Liver (tissue), 10 donors: ENCODE measurements at places on chromosomes 5 and 9. TPM values are rescaled to one million over a fixed set of nuclear protein-coding genes. Genes with fewer than 3 reads are reported as not detected.

The STPG3 gene
- total RNA-seq: not detected

- peaks cover 13% of the 10 kb centered on the region for H3K4me1 ChIP-seq
- no peak for DNase-seq
- H3K27me3 ChIP-seq: no peaks in the 10 kb centered on the region
- peaks cover 8% of the 10 kb centered on the region for H3K36me3 ChIP-seq
Measured at GRCh38 chr5:157750320-157750719, 6.8 kb downstream of the LSM11 start.

The HAPLN1 gene
- not detected for total RNA-seq

- DNase-seq: no peak
- no peak overlapping the region for H3K27ac ChIP-seq
- peaks cover 1% of the 10 kb centered on the region for H3K4me1 ChIP-seq
Measured at GRCh38 chr5:96857924-96858323, 18.4 kb upstream of the ERAP2 start.

DNA sequence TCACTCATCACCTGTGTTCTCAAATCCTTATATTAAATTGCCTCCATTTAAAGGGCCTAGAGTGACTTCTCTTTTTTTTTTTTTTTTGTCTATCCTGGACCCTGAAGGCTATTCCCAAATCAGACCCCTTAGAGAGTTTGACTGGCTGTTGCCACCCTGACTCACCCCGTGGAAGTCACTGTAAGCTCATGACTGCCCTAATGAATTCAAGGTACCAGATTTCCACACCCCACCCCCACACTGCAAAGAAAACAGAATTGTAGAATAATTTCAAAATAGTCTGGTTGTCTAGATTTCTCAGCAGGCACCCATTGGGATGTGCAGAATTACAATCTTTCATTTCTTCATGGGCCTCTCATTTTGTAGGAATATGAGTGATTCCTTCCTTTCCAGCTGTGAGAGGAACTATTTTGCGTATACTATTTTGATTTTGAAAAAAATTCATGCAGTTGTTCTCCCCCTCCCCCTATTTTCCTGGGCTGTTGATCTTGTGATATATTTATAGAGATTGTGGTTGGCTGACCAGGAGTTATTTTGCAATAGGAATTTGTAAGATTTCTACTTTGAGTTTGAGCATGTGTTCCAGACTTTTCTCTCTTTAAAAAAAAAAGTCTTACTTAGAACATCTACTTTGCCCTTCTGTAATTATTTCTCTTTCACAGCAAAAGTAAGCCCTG is 79.1 kb downstream of the ZNF618 start:
- peak overlapping the region; percentile 51 for H3K27ac ChIP-seq
- no peak for DNase-seq
- H3K4me3 ChIP-seq: no peak overlapping the region
- H3K36me3 ChIP-seq: no peaks in the 10 kb centered on the region
- H3K27me3 ChIP-seq: no peaks in the 10 kb centered on the region

The HSPB3 gene
- not detected for total RNA-seq

GRCh38 chr5:128455841-128456361 is 82.1 kb downstream of the FBN2 start:
- no peaks in the 10 kb centered on the region for H3K27me3 ChIP-seq
- H3K4me3 ChIP-seq: no peak overlapping the region
- no peak overlapping the region for H3K27ac ChIP-seq
- H3K4me1 ChIP-seq: no peaks in the 10 kb centered on the region

The ZNF618 gene
- total RNA-seq: 6.5 TPM

DNA sequence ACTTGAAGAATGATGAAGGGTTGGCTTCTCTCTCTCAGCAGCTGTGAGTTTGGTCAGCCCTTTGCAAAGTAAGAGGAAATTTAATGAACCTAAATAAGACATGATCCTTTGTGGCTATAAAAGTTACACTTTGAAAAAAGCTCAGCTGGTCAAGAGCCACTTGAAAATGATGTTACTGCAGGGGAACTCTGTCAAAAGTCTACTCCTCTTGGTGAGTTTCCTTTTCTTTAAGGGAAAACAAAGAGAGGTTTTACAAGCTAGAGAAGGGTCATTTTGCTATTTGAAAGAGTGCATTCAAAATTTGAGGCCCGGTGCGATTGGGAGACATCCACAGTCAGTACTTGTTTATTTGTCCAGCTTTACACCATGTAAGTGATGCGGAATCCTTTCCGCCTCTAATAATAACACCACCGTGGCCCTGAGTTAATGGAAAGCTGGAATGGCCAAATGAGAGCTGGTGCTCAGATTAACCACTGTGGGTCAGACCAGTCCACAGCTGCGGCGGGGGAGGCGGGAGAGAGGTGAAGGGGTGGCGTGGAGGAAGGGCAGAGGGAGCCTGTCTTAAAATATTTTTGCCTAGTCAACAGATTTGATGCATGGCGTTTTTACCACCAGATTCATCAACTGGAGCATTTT is 404.0 kb downstream of the TLE4 start:
- H3K27ac ChIP-seq: no peak overlapping the region
- no peaks in the 10 kb centered on the region for H3K36me3 ChIP-seq
- no peaks in the 10 kb centered on the region for H3K27me3 ChIP-seq

The MAP1B gene
- total RNA-seq: 0.93 TPM

The TAF11L10 gene
- total RNA-seq: not detected

GRCh38 chr9:127569886-127570401 is 42.1 kb upstream of the STXBP1 start:
- H3K4me1 ChIP-seq: peaks cover 34% of the 10 kb centered on the region
- H3K27ac ChIP-seq: peak overlapping the region; percentile 75
- H3K27me3 ChIP-seq: no peaks in the 10 kb centered on the region
- no peaks in the 10 kb centered on the region for H3K36me3 ChIP-seq
- no peak overlapping the region for H3K4me3 ChIP-seq
- no peak for DNase-seq

DNA sequence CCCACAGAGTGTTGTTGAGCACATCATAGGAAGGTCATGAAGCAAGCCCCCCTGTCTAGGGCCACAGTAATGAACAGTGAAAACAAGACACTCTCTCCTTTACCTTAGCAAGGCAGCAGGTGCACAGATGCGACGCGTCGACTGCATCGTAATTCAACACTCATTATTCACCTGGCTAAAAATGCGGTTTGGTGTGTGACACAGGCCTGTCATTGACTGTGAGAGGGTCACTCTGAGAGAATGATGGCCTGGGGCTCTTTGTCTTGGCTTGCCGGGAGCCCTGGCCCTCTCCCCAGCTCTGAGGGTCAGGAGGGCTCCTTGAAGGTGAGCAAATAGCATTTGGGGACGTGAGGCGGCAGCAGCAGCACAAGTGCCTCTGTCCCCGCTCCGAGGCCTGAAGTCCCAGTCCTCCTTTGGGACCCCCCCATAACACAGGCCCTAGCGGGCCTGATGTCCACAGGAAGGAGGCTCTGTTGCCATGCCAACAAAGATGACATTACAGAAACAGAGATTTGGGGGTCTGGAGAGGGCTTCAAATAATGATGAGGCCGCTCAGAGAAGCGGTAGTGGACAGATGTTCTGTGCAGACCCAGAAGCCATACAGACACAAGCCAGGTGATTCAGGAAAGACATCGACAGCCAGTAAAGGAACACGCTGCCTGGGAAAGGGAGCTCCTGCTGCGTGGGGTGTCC is 46.7 kb downstream of the SHB start:
- peaks cover 91% of the 10 kb centered on the region for H3K4me1 ChIP-seq
- H3K36me3 ChIP-seq: no peaks in the 10 kb centered on the region
- DNase-seq: no peak

DNA sequence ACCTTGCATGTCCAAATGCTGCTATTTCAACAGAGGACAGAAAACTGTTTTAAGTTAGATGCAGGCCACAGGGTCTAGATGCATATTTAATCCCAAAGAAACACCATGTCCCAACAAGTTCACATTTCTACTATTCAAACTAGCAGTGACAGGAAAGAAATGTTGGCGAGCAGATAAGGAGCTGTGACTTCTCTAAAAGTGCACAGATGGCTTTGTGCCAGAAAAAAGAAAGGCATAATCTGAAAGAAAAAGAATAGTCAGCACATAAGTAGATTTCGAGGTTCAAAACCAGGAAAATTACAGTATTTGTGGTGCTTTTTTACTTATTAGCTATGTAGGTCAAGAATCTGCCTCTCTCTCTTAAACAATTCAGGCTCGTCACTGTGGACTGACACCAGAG is 178.3 kb downstream of the DNAH5 start:
- H3K4me3 ChIP-seq: no peak overlapping the region
- DNase-seq: no peak
- H3K27ac ChIP-seq: no peak overlapping the region
- H3K4me1 ChIP-seq: no peaks in the 10 kb centered on the region
- no peaks in the 10 kb centered on the region for H3K36me3 ChIP-seq
- no peaks in the 10 kb centered on the region for H3K27me3 ChIP-seq

- no peaks in the 10 kb centered on the region for H3K4me1 ChIP-seq
- no peak for DNase-seq
- no peaks in the 10 kb centered on the region for H3K27me3 ChIP-seq
- H3K4me3 ChIP-seq: no peak overlapping the region
- H3K27ac ChIP-seq: no peak overlapping the region
Measured at GRCh38 chr5:17412760-17413671, 85.0 kb upstream of the TAF11L2 start.

DNA sequence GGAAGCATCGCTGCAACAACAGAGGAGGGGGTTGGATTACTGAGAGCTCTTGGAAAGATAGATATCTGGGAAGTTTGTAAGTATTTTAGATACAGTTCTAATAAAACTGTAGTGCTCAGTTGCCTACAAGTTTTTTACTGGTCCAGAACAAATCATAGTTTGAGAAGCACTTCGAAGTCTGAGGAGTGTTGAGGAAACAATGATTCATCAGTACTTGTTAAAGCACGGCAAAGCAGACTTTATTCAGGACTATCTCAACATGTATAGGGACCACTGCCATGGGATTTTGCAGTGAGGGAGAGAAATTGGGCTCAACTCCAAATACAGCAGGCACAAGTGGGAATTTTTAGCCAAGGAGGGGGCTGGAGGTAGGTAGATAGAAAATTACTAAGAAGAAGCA is 25.3 kb upstream of the RECK start:
- no peaks in the 10 kb centered on the region for H3K4me1 ChIP-seq
- no peak overlapping the region for H3K4me3 ChIP-seq
- no peaks in the 10 kb centered on the region for H3K27me3 ChIP-seq
- H3K27ac ChIP-seq: no peak overlapping the region

The GNG10 gene
- total RNA-seq: 20.2 TPM

DNA sequence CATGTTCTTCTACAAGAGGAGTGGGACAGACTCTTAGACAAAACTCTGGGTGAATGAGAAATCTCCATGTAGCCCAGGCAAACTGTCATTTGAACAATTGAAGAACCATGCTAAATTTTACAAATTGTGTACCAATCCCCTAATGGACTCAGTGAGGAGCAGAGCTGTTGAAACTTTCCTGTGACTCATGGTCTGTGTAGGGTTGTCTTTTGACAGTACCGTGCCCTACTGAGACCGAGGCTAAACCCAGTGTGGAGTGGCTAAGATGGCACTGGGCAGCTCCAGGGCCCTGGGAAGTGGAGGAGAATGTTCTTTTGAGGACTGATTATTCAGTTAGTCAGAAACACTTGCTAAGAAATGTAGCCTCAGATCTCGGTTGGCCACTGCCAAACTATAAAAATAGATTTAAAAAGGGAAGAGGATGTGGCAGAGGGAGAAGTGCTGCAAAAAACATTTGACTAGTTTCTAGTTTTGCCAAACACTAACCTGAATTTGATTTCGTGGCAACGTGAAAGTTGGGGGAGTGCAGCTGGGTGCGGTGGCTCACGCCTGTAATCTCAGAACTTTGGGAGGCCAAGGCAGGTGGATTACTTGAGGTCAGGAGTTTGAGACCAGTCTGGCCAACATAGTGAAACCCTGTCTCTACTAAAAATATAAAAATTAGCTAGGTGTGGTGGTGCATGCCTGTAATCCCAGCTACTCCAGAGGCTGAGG is 24.7 kb downstream of the POU4F3 start:
- no peak for DNase-seq
- H3K36me3 ChIP-seq: no peaks in the 10 kb centered on the region
- no peak overlapping the region for H3K27ac ChIP-seq
- no peaks in the 10 kb centered on the region for H3K4me1 ChIP-seq

The MARCOL gene
- total RNA-seq: not detected

The ADAMTS6 gene
- 0.92 TPM for total RNA-seq

DNA sequence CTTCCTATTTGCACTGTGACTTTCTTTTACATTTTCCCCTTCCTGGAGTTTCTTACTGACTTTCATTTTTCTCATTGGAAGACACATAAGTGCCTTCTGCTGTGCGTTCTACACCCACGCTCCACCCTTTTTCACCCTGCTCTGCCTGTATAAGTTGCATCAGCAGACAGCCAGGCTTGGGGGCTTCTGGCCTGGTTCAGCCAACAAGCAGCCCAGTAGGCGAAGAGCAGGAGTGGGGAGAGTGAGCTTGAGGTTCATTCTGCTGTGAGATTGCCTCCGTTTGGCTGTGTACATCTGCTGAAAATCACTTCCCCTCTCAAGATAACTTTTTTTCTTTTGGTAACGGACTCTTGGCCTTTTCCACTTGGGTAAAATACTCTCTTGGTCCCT is 38.4 kb downstream of the RASGRF2 start:
- no peaks in the 10 kb centered on the region for H3K27me3 ChIP-seq
- no peak overlapping the region for H3K4me3 ChIP-seq
- H3K4me1 ChIP-seq: no peaks in the 10 kb centered on the region
- DNase-seq: no peak
- H3K36me3 ChIP-seq: no peaks in the 10 kb centered on the region

The WNT8A gene
- not detected for total RNA-seq

- no peaks in the 10 kb centered on the region for H3K36me3 ChIP-seq
- DNase-seq: no peak
- H3K4me3 ChIP-seq: no peak overlapping the region
- H3K4me1 ChIP-seq: no peaks in the 10 kb centered on the region
Measured at GRCh38 chr9:69797675-69798074, 22.9 kb upstream of the CFAP95 start.

DNA sequence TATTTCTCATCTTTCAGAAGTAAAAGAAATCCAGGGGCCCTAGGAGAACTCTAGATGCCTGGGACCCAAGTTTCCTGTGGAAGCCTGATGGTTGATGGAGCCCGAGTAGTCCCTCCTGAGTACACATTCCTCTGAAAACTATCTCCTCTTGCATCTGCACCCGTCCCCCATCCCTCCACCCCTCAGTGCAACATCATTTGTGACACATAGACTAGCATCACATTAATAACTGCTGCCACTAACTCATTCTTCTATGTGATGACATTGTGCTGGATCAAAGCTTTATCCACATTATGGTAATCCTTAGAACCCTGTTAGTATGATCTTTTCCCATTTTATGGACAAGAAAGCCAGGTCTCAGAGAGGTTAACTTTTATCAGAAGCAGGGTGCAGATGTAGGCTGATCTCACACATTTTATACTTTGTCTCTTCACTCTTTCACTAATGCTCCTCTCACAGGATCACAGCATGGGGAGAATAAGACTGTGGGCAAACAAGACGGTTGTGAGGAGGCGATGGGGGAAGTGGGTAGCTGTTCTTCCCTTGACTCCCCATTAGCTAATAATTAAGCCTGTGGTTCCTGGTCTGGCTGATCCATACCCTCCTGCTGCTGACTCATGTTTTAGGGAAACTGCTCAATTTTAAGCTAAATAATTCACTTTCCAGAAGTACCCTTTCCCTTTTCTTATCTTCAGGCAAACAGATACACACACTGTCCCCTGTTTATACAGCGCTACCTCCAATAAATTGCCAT is 3.9 kb upstream of the HK3 start:
- no peaks in the 10 kb centered on the region for H3K27me3 ChIP-seq
- no peak overlapping the region for H3K27ac ChIP-seq
- peak; percentile 16 for DNase-seq
- H3K4me3 ChIP-seq: no peak overlapping the region
- H3K36me3 ChIP-seq: peaks cover 45% of the 10 kb centered on the region
- no peaks in the 10 kb centered on the region for H3K4me1 ChIP-seq
